Activated T-helper 1 cell treated with Interleukin-2 at 50 U/mL for 16 hours (primary cell): ENCODE measurements at places on chromosomes 7 and 10.
A peak's percentile ranks its signal among the peaks of the same experiment; 100 is the strongest.

DNA sequence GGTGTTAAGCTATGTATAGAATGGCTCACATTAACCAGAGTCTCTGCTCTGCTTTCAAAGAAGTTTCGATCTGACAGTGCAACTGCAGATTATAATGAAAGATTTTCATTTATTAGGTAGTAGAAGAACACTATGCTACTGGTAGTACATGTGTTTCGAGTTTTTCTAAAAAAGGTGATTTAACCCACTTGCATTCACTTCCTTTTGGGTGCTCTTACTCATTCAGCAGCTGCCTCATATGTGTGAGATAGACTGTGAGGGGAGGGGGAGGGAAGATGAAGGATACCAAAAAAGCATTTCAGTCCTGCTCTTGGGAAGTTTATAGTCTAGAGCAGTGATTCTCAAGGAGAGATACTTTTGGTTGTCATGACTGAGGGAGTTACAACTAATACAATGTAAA lies 20.4 kb downstream of the PLEKHA8 start:
- no peak for DNase-seq

DNA sequence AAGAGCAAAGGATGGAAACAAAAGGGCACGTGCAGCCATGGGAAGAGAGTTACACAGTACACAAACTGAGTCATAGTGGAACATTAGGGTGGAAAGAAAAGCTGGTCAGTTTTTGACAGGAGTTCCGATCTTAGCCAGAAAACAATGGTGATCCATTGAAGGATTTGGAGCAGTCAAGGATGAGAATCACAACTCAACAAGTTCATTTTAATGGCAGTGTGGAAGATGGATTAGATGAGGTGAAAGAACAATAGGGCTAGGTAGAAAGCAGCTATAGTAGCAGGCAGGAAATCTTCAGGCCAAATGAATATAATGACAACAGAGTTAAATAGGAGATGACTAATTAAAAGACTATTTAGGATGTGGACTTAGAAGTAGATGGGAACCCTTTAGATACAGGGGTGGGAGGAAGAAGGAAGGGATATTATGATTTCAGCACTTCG lies 136.3 kb downstream of the DOCK4 start:
- DNase-seq, result no peak

GRCh38 chr7:136389933-136390332 lies 412.8 kb upstream of the MTPN start:
- DNase-seq, result no peak

DNA sequence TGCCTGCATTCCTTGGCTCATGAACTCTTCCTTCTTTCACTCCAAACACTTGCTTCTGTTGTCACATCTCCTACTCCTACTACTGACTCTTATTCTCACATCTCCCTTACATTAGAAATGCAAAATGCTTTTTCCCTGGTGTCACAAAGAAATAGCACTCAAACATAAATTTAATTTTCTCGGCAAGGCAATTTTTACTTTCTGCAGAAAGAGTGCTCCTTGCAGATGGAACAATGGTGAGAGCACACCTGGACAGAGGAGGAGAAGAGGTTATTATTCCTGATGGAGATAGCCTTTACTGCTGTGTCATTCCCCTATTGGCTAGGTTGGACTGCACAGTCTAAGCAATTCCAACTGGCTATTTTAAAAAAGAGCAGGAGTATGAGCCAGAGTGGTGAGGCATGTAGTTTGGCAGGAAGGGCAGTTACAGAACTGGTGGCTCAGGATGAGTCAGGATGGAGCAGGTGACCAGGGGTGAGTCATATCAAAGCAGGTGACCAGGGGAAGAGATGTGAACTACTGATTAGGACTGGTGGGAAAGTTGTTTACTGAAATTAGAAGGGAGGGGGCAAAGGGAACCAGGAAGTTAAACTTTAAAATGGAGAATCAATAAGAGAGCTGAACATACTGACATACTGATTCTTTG lies 52.9 kb downstream of the CYP2C9 start:
- DNase-seq, result no peak

- peak; percentile 24 for DNase-seq
Measured at GRCh38 chr10:124153023-124153826, 59.8 kb upstream of the CHST15 start.

DNA sequence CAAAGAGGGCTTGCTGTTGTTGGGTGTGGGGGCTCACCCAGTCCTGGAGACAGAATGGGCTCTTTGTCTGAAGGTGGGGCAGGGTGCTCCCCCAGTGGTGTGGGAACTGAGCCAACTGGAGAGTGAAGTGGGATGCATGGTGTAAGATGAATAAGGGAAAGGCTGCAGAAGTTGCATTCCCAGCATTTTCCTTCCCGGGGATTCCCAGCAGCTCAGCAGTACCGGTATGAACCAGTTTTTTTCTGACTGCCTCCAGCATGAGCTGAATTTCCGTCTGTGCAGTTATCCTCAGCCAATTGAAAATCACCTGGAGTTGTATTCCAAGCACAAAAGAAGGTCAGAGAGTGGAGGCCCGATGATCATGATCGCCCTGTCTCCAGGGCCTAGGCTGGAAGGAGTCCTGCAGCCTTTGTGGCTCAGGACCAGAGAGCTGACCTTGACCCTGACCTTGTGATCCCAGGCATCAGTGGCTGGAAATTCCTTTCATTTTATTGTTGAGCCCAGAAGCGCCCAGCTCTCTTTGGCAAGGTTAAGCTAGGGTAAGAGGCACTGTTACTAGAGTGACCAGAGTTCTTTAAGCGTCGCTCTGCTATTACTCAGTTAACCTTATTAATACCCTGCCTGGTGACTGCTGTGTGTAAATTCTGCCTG lies 33.4 kb downstream of the OGDH start:
- no peak for DNase-seq

DNA sequence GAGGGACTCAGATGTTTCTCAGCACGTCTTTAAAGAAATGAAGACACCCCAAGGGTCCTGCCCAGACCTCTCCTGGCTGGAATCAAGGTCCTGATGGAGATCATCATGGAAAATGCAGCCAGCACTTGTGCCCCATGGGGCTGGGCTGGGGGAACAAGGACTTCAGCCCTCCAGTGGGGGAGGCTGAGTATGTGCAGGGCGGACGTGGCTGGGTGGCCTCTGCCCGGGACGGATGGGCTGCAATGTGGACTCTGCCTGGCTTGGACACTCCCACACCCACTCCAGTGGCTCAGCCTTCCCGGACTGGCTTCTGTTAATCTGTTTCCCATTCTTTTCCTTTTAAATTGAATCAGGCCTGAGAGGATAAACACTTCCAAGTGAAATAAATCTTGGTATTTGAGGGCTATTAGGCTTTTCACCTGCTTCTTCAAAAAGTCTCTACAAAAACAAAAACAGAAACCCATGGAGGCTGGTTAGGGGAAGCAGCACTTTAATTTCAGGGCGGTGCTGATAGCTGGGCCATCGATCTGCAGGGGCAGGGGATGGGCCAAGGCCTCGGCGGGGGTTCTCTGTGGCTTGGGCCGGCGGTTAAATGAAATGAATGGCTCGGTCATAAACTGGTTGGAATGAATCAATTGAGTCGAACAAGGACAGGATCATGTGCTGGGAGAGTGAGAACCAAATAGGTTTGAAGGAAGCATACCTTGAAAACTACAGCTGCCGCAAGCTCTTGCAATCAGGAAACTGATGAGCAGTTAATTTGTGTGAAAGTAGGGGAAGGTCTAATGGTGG lies 51.4 kb downstream of the ADARB2 start:
- no peak for DNase-seq

DNA sequence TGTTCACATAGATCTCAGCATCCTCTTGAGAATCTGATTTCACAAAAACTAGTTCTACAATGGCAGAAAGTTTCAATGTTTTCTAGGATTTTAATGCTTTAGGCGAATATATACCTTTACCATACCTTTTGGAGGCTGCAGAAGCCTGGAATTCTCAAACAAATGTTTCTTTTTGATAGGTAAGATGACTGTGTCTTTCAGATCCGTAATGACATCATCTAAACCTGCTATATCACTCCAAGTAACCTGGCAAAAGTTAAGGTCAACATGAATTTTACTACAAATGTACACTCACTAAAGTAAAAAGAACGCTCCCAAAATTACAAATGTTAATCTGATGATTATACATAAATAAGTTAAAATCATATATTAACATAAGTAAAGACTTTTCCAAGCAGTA lies 27.8 kb downstream of the ATAD1 start:
- no peak for DNase-seq

DNA sequence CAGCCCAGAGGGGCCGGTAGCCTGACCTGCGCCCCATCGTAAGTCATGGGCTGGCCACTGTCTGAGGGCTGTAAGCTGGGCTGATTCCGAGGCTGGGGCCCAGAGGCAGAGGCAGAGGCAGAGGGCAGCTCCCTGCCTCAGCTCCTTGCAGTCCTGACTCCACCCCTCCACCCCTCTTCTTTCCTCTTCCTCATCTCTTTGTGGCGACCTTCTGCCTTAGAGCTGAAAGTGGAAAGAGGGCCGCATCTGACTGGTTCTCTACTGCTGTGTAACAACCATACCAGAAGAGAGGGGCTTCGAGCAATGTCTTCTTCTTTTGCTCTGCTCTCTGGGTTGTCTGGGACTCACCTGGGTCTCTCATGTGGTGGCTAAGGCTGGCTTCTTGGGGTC lies 179.1 kb downstream of the RPS24 start:
- DNase-seq, result no peak

- DNase-seq, result no peak
Measured at GRCh38 chr10:51369903-51370302, 295.6 kb downstream of the PRKG1 start.

- no peak for DNase-seq
Measured at GRCh38 chr7:28697913-28698563, 260.1 kb downstream of the TRIL start.

DNA sequence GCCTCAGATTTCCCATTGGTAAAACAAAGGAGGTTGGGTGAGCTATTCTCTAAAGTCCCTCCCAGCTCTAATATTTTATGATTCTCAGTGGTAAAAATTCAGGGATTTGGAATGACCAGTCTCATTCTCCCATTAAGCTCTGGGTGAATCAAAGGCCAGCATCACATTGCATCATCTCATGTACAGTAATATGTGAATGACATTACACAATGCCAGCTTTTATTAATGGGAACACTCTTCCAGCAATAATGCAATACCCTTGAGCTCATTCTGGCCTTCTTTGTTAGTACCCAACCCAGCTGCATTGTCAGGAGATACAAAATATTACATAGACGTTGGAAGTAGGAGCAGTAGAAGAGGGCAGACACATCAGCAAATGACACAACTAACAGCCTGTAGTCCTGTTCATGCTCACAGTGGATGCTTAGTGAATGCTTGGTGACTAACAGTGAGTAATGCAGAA lies 100.0 kb upstream of the EGR2 start:
- no peak for DNase-seq

- no peak for DNase-seq
Measured at GRCh38 chr7:5213286-5213645, 23.2 kb downstream of the WIPI2 start.

DNA sequence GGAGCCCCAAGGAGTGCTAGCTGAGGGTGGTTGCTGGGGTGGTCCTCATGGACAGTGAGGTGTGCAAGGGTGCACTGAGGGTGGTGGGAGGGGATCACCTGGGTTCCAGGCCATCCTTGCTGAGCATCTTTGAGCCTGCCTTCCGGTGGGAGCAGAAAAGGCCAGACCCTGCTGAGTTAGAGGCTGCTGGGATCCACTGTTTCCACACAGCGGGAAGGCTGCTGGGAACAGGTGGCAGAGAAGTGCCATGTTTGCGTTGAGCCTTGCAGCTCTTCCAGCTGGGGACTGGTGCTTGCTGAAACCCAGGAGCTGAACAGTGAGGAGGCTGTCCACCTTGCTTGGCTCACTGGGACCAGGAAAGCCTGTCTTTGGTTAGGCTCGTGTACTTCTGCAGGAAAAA lies 34.9 kb downstream of the PRF1 start:
- no peak for DNase-seq

GRCh38 chr10:131431978-131432690 lies 120.6 kb upstream of the TCERG1L start:
- no peak for DNase-seq

GRCh38 chr7:91293840-91294239 lies 29.6 kb downstream of the FZD1 start:
- DNase-seq, result no peak
